ENCODE measurements at places on chromosomes 13 and 19.

GRCh38 chr19:54470991-54471782, 1.9 kb downstream of the CDC42EP5 start:
- no peak for DNase-seq

GRCh38 chr13:20993661-20994440, 67.5 kb downstream of the LATS2 start:
- no peak for DNase-seq

DNA sequence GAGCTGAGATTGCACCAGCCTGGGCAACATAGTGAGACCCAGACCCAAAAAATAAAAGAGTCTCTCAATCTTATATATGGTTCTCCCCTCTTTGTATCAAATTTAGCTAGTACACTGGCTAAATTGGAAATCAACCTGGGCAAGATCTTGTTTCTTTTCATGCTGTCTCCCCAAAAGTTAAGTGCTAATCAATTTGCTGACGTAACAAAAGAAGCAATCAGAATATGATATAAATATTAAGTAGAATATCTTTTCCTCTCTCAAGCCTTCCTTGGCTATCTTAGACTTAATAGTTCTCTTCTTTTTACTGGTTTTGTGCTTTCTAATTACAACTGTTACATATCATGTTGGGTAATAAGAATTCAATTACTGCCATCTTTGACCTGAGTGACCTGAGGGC, 258.9 kb downstream of the KCNRG start:
- DNase-seq, result no peak

DNA sequence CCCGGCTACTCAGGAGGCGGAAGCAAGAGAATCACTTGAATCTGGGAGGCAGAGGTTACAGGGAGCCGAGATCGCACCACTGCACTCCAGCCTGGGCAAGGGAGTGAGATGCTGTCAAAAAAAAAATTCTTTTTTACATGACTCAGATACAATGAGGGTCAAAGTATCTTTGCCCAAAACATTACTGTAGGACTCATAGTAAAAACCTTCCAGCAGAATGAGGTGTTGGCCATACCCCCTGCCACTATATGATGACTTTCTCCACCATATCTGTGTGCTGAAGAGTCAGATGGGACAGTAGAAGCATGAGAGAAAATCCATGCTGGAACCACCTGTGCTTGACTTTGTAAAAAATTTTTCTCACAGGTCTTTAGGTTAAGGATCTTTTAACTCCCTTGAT, 86.7 kb downstream of the COL4A2 start:
- DNase-seq, result no peak

DNA sequence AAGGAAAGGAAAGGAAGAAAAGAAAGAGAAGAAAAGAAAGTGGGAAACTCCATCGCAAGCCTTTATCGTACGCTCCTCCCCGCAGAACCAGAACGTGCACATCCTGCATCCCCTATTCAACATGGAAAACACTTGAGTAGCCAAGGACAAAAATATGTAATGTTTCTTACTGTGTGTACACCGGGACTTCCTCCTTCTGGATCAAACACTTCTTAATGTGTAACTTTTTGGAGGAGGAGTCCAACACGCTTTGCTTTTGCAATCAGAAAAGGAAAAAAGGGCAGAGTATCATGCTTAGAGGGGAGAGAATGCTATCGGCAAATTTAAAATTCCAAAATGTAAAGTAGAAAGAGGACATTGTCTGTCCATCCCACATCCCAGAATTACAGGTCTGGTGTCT, 7.8 kb upstream of the SHFL start:
- DNase-seq, result no peak

DNA sequence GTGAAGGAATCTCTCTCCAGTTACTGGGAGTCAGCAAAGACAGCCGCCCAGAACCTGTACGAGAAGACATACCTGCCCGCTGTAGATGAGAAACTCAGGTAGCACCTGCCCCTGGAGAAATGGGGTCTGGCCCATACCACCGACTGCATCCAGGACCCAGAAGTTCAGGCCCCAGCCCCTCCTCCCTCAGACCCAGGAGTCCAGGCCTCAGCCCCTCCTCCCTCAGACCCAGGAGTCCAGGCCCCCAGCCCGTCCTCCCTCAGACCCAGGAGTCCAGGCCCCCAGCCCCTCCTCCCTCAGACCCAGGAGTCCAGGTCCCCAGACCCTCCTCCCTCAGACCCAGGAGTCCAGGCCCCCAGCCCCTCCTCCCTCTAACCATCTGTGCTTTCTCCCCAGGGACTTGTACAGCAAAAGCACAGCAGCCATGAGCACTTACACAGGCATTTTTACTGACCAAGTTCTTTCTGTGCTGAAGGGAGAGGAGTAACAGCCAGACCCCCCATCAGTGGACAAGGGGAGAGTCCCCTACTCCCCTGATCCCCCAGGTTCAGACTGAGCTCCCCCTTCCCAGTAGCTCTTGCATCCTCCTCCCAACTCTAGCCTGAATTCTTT, 3.0 kb downstream of the APOC2 start:
- no peak for DNase-seq

DNA sequence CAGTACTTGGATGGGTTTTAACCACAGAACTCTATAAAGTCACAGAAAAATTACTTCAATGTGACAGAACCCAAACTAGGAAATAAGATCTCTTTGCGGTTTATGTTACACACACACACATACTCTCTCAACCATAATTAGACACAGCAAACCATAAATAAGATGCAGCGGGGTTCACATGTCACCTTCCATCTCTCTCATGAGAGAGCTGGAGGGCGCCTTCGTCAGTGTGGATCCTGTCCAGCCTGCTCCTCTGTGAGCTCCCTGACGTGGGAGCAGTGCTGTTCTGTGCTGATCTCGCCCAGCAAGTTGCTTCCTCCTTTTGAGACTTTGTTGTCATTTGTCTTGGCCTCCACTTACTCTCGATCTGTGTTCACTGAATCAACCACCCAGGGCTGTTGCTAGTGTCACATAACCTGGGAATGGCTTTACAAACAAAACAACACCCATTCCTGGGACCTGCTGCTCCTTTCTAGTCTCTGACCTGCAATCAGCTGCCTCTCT, 204.9 kb upstream of the KL start:
- no peak for DNase-seq

DNA sequence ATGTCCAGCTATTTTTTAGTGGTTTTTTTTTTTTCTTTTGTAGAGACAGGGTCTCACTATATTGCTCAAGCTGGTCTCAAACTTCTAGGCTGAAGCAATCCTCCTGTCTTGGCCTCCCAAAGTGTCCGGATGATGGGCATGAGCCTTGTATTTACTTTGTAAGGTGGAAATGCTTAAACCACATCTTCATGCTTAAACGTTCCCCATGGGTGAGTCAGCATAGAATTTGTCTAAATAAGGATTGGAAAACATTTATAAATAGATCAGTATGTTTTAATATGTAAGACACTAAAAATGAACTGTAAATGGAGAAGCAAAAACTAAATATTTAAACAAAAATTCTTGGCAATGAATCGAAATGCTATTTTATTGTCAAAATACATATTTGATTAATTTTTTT, 698.0 kb downstream of the PCDH9 start:
- DNase-seq, result no peak

GRCh38 chr19:2363419-2363818, 3.4 kb downstream of the TMPRSS9 start:
- no peak for DNase-seq

DNA sequence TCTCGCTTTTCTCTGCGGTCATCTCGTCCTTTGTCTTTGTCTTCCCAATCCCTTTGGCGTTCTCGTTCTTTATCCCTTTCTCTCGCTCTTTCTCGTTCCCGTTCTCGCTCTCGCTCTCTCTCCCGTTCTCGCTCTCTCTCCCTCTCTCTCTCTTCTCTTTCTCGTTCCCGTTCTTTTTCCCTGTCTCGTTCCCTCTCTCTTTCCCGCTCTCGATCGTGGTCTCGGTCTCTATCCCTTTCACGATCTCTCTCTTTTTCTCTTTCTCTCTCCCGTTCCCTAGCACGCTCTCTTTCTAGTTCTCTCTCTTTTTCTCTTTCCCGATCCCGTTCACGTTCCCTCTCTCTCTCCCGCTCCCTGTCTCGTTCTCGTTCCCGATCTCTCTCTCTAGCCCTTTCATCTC, 77.2 kb downstream of the ZC3H13 start:
- no peak for DNase-seq

DNA sequence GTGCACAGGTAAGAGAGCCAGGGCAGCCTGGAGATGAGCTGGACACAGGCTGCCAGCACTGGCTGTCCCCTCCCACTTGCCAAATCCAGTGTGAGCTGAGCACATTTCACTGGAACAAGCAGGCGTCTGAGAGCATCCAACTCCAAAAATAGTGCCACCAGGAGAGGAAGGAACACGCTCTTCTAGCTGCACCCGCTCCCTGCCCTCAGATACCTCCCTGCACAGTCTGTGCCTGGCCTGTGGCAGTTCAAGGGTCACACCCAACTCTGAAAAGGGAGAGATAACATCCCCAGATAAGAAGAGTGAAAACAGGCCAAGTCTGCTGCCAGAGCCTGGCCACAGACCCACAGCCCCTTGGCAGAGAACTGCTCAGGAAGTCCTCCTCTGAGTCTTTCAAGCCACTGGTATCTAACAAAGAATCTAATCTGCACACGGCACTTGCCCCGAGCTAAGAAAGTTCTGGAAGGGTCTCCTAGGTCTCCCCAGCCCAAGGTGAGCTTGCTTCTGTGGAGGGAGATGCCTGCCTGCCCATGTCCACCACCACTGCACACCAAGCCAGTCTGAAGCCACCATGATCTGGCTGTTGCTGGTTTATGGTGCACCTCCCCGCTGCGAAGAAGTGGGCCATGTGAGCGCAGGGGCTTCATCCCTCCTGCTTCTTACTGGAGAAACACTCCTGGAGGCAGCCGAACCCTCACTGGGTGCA, 14.7 kb downstream of the ELL start:
- DNase-seq, result no peak

DNA sequence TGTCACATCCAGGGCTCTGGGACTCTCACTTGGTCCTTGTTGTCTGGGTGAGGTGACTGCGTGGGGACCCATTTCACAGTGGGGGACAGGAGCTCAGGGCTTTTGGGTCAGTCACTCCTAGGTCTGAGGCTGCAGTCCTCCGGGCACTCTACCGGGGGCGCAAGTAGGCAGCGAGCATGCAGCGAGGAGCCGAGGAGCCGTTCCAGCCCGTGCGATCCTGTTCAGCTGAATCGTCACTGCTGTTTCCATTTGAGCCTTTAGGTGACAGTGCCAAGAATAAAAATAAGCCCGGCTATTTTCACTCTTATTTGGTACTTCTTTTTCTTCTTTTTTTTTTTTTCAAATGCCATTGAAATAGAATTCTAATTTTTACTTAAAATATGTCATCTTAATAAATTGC, 126.5 kb downstream of the ZNF536 start:
- DNase-seq, result no peak

GRCh38 chr19:33024398-33024797, 40.3 kb downstream of the RHPN2 start:
- no peak for DNase-seq

All from stimulated activated CD8-positive, alpha-beta memory T cell treated with anti-CD3 and anti-CD28 coated beads, Interleukin-2, amount 100 ng/mL, for 48 hours (primary cell).